ENCODE measurements at places on chromosomes 2 and 18.

DNA sequence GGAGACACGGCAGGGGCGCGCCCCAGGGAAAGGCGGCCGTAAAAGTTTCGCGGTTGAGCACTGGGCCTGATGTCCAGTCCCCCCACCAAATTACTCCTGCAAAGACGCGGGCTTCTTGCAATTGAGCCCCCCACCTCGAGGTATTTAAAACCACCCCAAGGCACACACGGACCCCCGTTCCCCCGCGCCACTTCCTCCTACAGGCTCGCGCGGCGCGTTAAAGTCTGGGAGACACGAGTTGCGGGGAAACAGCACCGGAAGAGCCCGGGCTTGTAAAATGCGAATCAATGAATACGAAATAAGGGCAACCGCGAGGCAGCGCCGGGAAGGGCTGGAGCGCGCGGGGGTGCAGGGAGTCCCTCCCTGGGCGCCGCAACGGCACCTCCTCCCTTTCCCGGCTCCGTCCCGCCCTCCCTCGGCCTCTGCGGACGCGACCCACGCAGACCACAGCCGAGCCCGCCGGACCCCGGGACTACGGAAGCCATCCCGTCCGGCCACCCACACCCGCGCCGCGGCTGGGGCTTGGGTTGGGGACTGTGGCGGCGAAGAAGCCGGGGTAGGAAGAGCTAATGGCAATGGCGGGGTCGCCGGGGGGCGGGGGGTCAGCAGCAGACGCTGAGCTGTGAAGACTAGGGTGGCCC is 918 bp upstream of the NETO1 start:
- DNase-seq = no peak

GRCh38 chr2:205903549-205904129 is 182.3 kb downstream of the INO80D start:
- DNase-seq = peak; percentile 38

- no peak for DNase-seq
Measured at GRCh38 chr2:227464851-227465250, 7.1 kb upstream of the AGFG1 start.

GRCh38 chr2:186862869-186863709 is 14.1 kb upstream of the ZSWIM2 start:
- peak; percentile 28 for DNase-seq

GRCh38 chr18:50334546-50335152 is 40.2 kb upstream of the SKA1 start:
- no peak for DNase-seq
